ENCODE measurements at places on chromosomes 4 and X.
A peak's percentile ranks its signal among the peaks of the same experiment; 100 is the strongest.

GRCh38 chr4:143247866-143248265 lies 63.1 kb downstream of the USP38 start:
- no peak for DNase-seq

DNA sequence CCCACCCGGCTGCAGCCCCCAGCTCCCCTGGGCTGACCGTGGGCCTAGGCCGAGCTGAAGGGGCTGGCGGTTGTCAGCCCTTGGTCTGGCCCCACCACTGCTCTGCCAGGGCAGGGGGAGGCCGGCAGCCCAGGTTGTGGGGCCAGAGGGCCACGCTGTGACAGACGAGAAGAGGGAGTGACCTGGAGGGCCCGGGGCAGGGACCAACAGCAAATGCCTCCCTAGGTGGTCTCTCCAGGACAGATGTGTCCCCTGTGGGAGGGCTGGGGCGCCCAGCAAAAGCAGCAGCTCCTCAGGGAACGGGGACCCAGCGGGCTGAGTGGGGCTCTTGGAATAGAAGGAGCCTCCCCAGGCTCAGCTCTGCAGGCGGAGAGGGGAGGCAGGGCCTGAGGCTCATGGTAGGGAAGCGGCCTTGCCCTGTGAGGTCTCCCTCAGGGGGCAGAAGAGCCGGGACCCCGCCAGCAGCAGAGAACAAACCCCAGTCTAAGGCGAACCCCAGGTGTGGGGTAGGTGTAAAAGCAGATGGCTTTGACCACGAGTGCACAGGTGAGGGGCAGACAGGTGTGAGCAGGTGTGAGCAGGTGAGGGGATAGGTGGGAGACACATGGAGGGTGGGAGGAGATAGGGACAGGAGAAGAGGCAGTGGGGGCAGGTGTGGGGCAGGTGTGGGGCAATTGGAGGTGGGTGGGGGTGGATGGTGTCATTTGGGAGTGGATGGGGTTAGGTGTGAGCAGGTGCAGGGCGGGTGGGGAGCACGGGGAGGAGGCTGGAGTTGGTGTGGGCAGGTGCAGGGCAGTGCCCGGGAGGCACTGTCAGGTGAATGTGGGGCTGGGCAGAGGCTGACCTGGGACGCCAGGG lies 34.1 kb upstream of the SPON2 start:
- no peak for DNase-seq

DNA sequence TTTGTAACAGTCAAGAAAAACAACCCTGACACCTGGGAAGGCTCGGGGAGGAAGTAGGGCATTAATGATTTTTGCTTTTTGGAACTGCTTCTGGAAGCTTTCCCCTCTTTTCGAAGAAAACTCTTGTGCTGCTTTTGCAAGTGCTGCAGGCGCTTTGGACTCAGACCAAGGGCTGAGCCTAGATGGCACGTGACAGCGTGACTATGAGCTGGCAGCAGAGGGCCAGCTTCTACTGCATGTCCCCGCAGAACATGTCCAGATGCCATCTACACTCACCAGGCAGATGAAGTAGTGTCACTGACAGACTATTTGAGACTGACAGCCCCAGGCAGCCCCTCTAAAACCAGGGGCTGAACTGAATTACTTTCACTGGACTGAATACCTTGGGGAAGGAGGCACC lies 6.2 kb downstream of the NR0B1 start:
- no peak for DNase-seq

DNA sequence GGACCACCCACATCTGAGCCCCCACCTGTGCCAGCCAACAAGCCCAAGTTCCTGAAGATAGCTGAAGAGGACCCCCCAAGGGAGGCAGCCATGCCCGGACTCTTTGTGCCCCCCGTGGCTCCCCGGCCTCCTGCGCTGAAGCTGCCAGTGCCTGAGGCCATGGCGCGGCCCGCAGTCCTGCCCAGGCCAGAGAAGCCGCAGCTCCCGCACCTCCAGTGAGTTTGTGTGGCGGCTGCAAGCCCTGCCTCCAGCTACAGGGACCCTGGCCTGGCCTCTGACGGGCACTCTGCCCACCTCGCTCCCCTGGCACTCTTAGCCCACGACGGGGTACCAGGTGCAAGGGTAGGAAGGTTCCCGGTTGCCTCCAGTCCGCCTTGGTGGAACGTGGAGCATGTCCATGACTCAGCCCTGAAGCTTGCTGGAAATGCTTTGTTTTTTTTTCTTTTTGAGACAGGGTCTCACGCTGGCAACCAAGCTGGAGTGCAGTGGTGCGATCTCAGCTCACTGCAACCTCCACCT lies 13.7 kb upstream of the ADD1 start:
- no peak for DNase-seq

- DNase-seq, result no peak
Observed at GRCh38 chr4:175584901-175585300, 227.2 kb downstream of the GPM6A start.

DNA sequence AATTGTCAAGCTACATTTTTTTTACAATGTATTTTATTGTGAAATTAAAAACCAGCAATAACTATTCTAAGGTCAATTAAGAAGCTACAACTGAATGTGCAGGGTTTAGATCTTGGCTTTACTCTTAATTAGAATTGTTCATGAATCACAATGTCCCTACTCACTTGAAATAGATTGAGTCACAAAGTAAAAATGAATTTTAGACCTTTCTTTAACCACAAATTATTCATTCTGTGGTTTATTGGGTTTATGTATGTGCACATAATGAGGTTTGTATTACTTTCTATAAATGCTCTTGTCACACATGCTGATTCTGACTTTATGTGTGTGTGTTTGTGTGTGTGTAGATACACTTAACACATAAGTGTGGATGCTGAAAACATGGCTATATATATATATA lies 647.0 kb upstream of the AADAT start:
- no peak for DNase-seq

- DNase-seq, result no peak
Observed at GRCh38 chr4:185305979-185306442, 89.7 kb downstream of the LRP2BP start.

DNA sequence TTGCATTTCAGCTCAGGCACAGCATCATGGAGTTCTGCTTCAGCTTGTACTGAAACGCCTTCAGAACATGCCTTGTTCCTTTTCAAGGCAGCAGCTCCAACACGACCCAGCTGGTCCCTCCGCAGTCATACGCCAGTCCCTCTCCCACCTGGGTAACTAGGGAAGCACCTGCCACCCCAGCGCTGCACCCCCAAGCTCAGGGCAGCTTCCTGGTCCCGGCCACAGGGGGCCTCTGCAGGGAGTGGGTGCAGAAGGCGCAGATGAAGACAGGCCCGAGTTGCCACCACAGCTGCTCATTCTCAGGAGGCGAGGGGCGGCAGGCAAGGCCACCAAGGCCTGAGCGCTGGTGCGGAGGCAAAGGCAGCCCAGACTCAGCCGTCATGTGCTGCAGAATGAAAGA lies 21.8 kb downstream of the WDR1 start:
- no peak for DNase-seq

DNA sequence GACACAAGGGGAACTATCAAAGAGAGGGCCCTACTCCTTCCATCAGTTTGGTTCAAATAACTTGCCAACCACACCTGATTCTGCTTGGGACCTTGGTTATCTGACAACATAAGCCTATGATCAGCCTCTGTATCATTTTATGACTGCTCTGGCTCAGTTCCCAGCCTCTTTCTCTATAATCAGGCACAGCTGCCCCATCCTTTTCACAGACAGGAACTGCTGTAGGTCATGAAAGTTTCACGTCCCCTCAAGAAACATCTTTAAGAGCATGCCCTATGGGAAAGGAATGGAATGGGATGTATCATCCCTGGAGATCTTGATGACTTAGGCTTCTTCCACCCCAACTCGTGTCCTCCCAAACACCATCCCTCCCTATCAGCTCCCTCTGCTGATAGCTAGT lies 243.4 kb downstream of the AR start:
- no peak for DNase-seq

DNA sequence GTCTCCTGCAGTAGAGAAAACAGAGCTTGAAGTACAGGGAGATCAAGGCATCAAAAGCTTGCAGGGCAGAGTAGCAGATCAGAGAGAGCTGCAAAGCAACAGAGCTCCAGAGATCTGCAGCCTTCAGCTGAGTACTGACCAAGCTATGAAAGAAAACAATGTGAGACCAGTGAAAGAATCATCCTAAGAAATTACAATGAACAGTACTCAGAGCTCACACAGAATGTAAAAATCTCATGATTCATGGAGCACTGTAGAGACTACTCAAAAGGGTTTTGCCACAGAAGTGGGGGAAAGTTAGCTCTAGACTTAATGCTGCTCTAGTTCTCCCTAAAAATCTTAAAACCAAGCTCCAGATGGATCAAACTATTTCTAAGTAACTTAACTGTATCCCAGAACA lies 80.0 kb upstream of the MAB21L2 start:
- DNase-seq, result no peak

GRCh38 chrX:119791437-119792231 lies at the start of gene RPL39:
Gene RPL39 (minus strand): TSS chrX:119791630. CDS start chrX:119791576, 54 bp downstream.
- peak; percentile 54 for DNase-seq

DNA sequence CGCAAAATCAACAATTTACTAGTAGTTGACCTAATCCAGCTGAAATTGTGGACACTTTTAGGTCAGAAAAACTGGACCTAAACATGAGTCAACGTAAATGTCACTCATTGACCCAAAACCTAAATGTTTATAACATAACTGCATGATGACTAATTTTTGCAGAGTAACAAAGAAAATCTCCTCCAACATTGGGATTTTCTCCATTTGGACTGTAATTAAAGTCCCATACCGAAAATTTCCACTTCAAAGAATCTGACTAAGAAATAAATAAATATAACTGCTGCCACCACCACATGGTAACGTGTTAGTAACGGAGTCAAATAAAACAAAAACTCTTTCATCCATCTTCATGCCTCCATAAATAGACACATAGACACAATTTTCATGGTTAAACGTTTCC lies 1.9 kb downstream of the ADGRA3 start:
- no peak for DNase-seq

DNA sequence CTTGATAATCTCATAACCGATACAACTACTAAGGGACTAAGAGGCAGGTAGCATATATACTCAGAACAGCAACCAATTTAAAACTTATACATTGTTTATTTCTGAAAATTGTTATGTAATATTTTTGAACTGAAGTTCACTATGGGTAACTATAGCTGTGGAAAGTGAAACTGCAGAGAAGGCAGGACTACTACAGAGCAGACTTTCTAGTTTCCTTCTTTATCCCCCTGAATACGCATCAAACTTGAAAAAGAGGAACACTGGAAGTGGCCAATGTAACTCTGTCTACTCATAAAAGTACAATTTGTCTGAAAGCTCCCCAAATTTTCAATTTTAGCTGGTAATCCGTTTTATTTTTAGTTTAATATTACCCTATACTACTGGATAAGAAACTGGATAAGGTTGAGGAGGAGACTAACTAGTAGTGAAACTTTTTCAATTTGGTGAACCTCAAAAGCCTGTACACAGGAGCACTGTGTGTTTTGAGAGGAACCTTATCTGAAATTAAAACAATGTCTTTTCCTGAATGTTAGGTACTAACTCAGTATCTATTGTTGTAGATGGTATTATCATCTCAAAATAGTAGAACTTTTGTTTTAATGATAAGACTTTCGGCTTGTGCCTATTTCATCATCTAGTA lies 225.8 kb downstream of the GABRG1 start:
- no peak for DNase-seq

- no peak for DNase-seq
Observed at GRCh38 chrX:115909017-115909416, 261.5 kb upstream of the AGTR2 start.

Measured in activated gamma-delta T cell (primary cell).